ENCODE measurements at places on chromosomes 11 and 22.

DNA sequence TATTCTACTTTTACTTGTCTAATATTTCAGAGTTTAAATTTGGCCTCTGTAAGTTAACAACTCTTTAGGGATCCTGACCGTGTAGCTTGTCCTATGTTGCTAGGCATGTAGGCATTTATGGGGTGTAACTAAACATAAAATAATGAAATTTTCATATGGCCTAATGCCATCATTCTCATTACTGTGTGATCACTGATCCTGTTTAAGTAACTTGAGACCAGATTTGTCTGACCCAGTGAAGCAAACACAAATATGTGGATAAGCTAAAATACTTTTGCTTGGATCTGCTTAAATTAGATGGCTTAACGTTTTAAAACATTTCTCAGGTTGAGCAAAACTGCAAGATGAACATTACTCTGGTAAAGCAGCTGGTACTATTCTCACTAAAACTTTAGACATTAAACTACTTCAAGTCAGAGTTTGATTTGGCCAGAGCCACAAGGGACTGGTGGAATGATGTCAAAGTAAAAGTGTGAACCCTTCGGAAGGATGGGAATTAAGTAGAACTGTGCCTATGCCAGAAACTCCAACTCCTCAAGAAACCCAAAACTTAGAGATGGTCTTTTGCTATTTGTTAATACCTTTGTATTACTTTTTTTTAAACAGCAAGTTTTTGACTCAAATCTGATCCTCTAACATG, 12.5 kb downstream of the QSER1 start:
- no peak for DNase-seq

GRCh38 chr11:43576803-43577521, 103.6 kb upstream of the HSD17B12 start:
- no peak for DNase-seq

DNA sequence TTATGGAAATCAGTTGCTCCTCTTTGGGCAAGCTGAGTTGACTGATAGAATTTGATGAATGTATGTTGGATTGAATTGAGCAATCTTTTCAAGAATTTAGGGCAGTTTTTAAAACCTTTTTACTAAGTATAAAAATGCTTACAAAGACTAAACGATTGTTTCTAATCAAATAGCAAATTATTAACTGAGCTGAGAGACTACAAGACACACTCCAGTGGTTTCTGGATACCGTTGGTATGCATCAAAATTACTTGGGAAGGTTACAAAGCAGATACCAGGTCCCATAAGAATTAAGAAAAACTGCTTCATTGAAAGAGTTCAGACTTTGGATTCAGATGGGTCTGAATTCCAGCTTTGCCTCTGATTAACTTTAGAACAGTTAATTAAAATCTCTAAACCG, 721.4 kb downstream of the FAM181B start:
- no peak for DNase-seq

GRCh38 chr11:44862558-44863101, 88.1 kb downstream of the TP53I11 start:
- no peak for DNase-seq
